Heart right ventricle (tissue), 16 donors: ENCODE measurements at places on chromosomes 13 and 19.

DNA sequence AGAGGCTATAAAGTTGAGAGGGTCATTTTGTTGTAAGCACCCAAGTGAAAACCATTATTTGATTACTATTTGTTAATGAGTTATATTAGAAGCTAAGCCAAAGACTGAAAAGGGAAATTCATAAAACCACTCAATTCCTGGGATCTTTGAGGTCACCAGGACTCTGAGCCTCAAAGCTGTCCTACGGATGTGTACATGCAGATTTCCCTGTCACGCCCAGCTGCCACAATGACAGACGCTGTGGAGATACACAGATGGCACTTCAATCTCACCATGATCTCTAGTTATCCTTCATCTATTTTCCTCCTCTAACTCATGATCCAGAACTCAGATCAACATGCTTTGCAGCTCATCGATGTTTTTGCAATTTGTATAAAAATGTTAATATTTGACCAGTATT, 403.5 kb upstream of the MIR17HG start:
- H3K27me3 ChIP-seq = no peaks in the 10 kb centered on the region
- no peaks in the 10 kb centered on the region for H3K36me3 ChIP-seq
- H3K27ac ChIP-seq = no peak overlapping the region
- H3K4me1 ChIP-seq = no peaks in the 10 kb centered on the region
- DNase-seq = no peak

DNA sequence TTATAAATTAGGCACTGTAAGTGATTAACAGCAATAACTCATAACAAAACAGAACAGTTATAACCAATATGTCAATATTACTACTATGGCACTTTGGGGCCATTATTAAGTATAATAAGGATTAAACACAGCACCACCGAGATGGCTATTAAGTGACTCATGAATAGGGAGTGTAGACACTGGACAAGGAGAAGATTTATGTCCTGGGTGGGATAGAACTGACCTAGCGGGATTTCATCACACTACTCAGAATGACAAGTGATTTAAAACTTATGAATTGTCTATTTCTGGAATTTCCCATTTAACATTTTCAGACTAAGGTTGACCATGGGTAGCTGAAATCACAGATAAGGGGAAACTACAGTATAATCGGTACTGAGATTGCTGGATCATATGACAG, 79.0 kb upstream of the SLC7A1 start:
- no peaks in the 10 kb centered on the region for H3K36me3 ChIP-seq
- H3K27ac ChIP-seq = no peak overlapping the region
- no peak overlapping the region for H3K4me3 ChIP-seq
- H3K4me1 ChIP-seq = no peaks in the 10 kb centered on the region
- DNase-seq = no peak
- H3K27me3 ChIP-seq = no peaks in the 10 kb centered on the region

DNA sequence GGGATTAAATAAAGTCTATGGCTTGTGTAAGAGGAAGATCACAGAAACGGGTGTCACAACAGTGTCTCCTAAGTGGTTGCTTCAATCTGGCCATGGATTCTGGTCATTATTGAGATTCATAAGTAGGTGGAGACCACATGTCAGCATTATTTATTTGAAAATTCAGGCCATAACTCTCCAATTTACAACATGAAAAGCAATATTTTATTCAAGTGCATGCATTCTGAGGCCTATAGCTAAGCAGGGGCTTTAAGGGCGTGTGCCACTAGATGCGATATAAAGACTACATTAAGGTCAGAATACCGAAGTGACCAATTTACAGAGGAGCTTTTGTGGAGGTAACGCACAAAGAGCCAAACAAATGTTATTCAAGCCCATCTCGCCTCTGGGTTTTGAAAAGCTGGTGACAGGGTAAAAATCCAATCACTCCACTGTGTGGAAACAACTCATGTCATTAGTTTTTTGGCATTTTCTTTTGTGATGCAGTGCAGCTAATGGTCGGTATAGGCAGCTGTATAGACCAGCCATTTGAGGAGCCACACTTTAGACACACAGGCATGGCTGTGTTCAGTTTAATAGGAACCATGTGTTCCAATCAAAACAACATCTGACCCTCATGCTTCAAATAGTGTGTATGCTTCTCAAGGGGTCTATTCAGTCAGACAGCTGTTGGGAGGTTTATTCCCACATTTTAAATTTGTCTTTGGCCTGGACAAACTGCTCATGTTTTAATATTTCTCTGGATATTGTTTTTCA, 123.7 kb downstream of the KL start:
- peaks cover 47% of the 10 kb centered on the region for H3K4me1 ChIP-seq
- peaks cover 42% of the 10 kb centered on the region for H3K36me3 ChIP-seq
- no peak overlapping the region for H3K4me3 ChIP-seq
- H3K27me3 ChIP-seq = no peaks in the 10 kb centered on the region
- DNase-seq = no peak

DNA sequence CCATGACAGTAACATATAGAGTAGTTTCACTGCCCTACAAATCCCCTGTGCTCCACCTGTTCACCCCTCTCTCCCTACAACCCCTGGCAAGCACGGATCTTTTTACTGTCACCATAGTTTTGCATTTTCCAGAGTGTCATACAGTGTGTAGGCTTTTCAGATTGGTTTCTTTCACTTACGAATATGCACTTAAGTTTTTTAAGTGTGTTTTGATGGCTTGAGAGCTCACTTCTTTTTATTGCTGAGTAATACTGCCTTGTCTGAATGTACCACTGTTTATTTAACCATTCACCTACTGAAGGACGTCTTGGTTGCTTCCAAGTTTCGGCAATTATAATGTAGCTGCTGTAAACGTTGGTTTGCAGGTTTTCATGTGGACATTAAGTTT, 175.1 kb downstream of the ITGBL1 start:
- H3K27ac ChIP-seq = peak overlapping the region; percentile 44
- H3K4me3 ChIP-seq = peak overlapping the region; percentile 42
- H3K4me1 ChIP-seq = peaks cover 18% of the 10 kb centered on the region
- no peaks in the 10 kb centered on the region for H3K27me3 ChIP-seq
- H3K36me3 ChIP-seq = no peaks in the 10 kb centered on the region

DNA sequence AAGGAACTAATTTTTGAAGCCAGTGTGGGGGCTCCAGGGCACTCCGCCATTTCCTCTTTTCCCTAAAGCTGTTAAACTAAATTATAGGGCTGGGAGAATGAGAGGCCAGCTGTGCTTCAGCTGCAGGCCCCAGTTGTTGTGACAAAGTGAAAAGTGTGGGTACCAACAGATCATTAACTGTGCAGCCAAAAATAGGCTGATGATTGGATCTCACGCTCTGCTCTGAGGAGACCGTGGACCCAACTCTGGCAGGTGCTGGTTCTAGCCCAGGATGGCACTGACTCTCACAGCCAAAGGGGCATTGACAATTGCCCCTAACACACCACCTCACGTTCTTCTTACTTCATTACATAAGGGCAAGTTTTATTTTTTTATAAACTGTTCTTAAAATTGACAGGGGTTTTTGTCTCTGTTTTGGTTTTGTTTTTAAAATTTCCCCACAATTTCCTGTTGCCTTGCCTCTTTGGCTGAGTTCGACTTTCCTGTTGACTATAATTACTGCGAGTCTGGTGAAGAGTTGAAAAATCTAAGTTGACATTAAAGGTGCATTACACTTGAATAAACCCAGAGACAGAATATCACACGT, 391.0 kb downstream of the FGF9 start:
- no peak overlapping the region for H3K27ac ChIP-seq
- no peaks in the 10 kb centered on the region for H3K4me1 ChIP-seq
- H3K36me3 ChIP-seq = no peaks in the 10 kb centered on the region
- H3K27me3 ChIP-seq = no peaks in the 10 kb centered on the region
- no peak overlapping the region for H3K4me3 ChIP-seq
